ENCODE measurements at places on chromosomes 4 and X.

DNA sequence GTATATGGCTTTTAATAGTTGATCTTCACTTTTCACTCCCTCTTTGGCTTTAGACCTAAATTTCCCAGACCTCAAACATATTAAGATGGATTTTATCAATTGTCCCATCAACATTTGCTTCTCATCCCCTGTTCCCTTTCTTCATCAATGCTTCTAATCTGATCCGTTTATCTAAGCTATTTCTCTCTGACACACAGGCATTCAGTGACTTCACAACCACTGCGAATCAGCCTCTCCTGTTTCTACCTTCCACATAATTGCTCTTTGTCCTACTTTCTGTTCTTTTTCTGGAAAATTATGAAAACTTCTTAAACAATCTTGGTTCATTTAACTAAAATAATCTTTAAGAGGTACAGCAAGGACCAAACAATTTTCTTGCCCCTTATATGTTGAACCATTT is 115.2 kb downstream of the GLRA3 start:
- no peak for DNase-seq

DNA sequence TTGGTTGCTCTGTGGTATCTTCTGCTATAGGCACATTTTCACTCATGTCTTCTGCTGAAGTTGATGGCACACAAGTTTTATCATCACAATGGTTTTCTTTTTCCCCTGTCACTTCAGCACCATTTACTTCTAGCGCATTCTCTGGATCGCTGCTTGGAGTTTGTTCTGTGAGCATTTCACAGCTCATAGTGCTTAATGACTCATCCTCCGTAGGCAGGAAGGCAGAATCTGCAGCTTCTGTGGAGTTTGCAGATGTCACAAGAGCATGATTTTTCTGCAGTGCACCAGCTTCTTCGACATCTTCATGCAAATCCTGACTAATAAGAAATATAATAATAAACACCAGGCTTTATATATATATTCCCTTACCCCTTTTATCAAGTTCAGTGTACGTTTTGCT is 83.6 kb downstream of the CHM start:
- peak; percentile 39 for DNase-seq

DNA sequence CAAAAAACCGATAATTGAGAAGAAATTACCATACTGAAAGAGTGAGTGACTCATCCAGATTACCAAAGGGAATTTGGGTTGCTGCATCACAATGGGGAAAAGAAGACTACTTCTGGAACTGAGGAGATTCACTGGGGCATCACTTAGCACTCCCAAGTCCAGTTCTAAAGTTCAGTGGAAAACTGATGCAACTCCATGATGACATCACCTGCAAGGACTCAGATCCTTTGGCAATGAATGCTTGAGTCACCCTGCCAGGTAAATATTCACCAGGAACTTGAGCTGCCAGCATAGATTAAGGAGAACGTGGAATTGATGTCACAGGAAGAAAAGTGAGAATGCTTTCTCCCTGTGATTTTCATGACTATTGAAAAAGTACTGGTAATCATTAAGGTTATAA is 32.0 kb upstream of the SMIM10L2A start:
- no peak for DNase-seq

- no peak for DNase-seq
Measured at GRCh38 chrX:31702222-31702621, 630.4 kb upstream of the FTHL17 start.

DNA sequence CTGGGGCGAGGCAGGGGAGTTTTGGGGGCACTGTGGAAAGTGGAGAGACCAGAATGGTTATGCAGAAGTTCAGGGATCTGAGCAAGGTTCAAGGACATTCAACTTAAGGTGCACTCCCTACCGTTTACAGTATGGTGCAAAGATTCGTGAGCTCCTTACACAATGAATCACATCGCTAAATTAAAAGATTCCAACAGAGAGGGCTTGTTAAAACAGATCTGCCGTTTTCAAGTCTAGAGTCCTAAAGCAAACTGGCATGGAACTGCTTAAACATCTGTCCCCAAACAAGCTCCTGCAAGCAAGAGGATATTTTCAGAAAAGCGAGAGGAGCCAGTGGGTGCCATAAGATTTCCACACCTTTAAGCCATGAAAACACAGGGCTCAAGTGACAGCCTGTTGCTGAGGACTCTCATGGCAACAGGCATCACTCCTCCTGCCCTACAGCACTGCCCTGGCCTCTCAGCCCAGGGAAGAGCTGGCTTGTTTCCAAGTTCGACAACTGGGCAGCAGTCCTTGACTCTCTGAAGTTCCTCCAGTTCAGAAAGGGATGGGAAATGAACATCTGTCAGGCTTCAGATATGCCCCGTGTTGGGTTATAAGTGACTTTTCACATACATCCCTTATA is 10.0 kb downstream of the FAM184B start:
- DNase-seq = no peak

DNA sequence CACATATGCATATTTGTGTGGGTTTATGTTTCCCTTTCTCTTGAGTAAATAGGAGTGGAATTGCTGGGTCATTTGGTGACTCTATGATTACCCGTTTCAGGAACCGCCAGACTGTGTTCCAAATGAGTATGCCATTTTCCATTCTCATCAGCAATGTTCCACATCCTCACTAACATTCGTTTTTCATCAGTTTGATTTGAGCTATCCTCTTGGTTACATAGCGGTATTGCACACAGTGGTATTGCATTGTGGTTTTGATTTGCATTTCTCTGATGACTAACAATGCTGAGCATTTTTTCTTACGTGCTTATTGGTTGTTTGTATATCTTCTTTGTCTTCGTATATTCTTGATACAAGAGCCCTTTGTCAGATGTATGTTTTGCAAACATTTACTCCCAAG is 218.0 kb upstream of the AMOT start:
- no peak for DNase-seq

GRCh38 chrX:132015875-132016274 is 7.2 kb upstream of the STK26 start:
- DNase-seq = no peak

DNA sequence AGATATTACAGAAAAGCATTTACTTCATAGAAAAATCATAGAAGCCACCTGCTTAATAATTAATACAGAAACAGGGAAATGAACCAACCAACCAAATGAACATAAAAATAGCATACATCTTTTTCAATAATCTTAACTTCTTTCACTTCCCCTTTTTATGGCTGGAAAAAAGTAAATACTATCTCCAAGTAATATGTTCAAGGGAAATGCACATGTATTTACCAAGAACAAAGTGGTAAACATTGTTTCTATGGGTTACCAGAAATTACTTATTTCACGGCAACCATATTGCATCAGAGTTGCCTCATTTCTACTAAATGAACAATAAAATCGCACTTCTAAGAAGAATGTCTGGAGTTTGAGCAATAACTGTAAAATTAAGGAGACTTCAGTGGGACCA is 321.3 kb downstream of the TMA16 start:
- DNase-seq = no peak
